ENCODE measurements at places on chromosomes 1 and 21.

GRCh38 chr1:107359472-107360241 lies 218.8 kb downstream of the NTNG1 start:
- no peak for DNase-seq

GRCh38 chr1:198161718-198162090 lies 4.9 kb downstream of the NEK7 start:
- DNase-seq, result no peak

DNA sequence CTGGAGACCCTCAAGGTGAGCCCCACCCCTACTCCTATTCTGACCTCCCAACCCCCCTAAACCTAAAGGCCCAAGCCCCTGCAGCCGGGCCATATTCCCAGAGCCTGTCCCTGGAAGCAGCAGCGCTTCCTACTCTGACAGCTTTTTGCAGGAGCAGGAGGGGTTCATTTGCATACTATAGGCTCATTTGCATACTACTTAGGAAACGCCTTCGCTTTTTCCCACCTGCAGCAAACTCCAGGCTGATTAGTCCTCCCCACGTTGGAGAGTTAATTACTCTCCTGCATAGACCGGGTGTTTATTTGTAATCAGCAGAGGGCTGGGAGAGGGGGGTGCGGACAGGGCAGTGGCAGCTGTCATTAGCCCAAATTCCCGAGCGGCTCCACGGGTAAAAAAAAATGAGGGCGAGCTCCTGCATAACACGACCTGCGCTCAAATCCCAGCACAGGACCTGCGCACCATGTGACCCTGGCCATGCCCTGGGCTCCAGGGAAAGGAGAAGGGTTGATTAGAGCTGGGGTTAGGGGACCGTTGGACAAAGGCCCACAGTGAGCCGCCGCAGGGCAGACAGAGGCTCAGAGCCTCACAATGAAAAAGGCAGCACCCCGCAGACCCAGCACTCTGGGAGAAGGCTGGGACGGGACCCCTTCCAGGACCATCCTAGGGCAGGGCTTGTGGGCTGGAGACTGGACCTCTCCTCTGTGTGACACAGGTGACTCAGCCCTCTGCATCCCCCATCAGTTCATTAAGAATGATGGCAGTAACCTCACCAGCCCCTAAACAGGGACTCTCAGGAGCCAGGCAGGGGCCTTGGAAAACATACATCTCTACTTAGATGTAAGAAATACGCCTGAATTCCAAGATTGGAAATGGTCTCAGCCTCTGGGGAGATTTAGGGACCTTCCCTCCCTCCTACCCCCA lies 9.9 kb upstream of the C1QA start:
- no peak for DNase-seq

DNA sequence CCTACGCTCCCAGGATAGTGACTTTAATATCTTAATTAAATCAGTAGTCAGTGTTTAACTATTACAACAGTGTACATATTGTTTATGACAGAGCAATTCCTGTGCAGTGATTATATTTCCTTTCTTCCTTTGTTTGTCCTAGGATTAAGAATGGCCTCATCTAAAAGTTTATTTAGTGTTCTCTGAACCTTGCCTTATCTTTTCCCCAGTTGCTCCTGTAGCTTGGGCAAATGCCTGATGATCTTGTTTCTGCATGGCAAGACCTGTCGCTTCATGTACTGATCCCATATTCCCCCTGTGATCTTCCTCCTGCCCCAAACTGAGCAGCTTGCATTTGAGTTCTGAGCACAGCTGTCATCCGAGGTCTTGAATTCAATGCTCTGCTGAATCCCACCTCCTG lies 69.1 kb upstream of the STUM start:
- DNase-seq, result no peak

GRCh38 chr1:172138634-172139033 lies 281.9 kb upstream of the C1orf105 start:
- peak; percentile 54 for DNase-seq

DNA sequence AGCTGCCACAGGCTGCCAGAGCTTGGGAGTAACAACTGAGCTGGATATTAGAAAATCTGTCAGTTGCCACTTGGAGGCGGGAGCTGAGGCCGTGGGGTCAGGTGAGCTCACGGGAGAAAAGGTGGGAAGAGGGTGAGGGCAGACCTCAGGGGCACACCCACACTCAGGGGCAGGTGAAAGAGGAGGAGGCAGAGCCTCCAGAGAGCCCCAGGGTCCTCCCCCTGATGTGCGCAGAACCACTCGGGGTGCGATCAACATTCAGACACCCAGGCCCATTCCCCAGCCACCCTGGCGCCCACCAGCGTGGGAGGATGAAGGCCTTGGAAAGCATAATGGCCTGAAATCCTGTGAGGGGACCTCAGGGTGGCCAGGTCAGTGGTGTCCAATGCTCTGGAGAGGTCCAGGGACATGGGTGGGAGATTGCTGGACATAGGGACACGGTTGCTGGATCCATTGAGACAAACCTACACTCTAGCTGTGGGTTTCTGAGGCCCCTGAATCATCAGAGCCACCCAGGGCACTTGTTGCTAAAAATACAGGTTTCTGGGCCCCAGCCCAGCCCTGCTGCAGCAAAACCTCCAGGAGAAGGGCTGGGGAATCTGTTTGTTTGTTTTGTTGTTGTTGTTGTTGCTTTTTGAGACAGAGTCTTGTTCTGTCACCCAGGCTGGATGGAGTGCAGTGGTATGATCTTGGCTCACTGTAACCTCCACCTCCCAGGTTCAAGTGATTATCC lies 49.4 kb upstream of the GPR153 start:
- DNase-seq, result no peak

GRCh38 chr21:32020564-32020963 lies 147.7 kb downstream of the HUNK start:
- no peak for DNase-seq

DNA sequence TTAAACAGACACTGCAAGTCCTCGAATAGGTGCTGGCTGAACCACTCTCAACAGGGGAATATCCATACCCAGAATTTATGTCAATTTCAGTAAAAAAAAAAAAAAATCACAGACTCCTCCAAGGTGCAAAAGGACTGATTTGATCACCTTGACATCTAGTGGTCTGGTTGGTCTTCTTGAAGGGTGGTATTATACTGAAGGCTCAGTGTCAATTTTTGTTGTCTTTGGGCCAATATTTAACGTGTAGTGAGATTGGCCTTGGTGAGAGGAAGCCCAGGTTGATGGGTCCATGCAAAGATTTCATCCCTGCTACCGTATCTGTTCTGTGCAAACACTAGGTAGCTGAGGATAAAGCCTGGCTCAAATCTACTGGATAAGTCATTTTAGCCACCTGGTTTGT lies 4.0 kb upstream of the GBP5 start:
- DNase-seq, result no peak

DNA sequence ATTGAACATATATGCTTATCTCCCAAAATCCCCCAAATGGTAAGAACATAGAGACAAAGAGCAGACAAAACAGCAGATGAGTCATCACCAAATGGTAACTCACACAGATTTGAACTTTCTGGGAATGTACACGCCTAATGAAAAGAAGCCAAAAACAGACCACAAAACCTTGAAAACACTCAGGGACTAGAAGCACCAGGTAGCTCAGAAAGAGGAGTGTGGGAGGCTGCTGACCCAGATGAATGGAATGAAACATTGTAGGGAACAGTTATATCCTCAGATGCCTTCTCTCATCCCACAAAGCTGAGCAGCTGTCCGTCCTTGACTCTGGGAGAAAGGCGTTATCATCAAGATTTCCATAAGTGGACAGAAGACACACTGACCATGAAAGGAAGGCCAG lies 307.0 kb upstream of the USP25 start:
- DNase-seq, result peak; percentile 83

DNA sequence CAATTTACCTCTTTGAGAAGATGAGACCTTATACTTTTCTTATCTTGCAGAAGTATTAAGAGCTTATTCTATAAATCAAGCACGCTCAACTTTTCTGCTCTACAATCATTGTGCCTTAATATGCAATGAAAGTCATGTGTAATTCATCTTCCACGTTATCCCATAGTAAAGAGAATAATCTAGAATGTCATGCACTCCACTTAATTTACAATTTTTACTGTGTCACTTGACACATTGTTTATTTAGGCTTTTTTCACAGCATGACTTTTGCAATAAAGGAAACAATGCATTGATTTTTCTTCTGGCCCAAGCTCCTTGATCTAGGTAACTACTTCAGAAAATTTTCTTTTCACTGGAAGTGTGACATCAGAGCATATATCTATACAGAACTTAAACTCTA lies 290.9 kb downstream of the HHIPL2 start:
- DNase-seq, result no peak

DNA sequence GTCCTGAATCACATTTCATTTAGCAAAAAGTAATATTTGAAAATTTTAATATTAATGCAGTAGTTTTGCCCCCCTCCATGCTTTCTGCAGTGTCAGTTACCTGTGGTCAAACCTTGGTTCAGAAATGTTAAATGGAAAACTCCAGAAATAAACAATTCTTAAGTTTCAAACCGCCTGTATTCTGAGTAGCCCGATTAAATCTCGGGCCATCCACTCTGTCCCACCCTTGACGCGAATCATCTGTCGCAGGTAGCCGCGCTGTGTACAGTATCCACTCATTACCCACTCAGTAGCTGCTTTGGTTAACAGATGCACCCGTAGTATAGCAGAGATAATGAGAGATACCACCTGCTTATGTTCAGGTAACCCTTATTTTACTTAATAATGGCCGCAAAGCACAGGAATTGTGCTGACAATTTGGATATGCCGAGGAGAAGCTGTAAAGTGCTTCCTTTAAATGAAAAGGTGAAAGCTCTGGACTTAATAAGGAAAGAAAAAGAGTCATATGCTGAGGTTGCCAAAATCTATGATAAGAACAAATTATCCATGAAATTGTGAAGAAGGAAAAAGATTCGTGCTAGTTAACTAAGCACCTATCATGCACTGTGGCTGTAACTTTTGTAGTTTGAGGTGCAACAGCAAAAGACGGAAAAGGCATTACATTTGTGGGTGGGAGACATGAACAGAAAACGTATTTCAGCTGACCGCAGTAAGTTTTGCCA lies 889 bp upstream of the SCYL3 start:
- DNase-seq, result no peak

- DNase-seq, result no peak
Measured at GRCh38 chr1:155548706-155549105, 13.9 kb downstream of the ASH1L start.

DNA sequence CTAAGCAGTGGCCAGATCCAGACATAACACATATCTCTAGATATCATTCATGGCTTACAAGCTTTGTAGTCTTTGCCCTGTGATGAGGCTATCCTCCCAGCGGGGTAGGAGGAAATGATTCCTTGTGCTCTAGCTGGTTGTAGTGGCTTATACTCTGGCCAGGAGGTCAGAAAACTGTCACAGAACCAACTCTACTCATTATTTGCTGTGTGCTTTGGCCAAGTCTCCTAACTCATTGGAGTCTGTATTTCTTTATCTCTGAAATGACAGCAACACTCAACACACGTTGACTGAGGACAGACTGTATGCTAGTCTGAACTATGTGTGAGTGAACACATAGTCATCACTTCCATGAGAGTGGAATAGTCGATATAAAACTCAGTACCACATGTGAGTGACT lies 116.7 kb upstream of the F3 start:
- DNase-seq, result no peak

GRCh38 chr1:67166196-67166595 lies at the start of gene IL23R:
TSS of gene IL23R (plus strand) at chr1:67166454. CDS start at chr1:67168121, 1,667 bp downstream.
- DNase-seq, result no peak

DNA sequence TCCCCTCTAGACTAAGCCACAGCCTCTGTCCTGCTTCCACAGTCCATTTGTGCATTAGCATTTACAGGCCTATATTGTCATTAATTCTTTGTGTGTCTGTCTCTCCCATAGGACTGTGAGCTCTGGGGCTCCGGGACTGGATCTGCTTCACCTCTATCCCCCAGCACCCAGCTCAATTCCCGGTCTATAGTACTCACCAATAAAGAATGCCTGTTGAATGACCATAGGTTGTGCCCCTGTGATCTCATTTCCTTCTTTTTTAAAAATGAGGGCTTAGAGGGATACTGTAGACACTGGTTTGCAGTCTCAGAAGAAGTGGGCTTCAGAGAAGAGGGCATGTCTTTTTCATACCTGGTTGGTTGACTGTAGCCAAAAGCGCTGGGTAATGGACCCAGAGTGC lies 8.8 kb upstream of the POU3F1 start:
- DNase-seq, result no peak

DNA sequence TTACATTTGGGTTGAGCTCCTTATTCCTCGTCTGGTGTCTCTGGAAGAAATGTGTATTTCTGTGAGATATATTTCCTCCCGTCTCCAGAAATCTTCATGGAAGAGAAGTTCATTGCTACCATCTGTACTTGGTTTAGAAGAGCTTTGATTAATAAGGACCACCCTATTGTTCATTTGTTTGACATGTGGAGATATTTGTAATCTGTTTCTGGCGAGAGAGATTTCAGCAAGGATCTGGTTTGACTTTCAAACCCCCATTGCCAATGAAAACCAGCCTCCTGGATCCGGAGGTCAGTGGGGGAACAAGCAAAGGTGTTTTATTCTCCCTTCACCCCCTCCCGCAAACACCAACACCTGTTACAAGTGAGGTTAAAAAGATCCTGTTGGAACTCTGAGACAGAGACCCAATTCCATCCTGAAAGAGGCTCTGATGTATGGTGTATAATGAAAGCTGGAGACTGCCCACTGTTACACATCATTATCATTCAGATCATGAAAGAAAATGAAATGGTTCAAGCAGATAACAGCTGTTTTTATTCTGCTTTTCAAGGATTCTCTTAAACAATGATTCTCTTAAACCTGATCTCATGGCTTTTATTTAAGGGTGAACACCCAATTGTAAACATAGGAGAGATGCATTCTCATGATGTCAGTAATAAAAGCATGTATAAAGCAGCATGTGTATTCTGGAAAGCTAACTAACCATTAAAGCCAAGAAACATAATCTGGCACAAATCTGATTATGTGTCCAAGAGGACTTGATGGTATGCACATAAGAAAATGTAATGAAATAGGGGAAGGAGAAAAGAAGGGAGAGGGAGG lies 393.5 kb upstream of the ADGRL2 start:
- no peak for DNase-seq

DNA sequence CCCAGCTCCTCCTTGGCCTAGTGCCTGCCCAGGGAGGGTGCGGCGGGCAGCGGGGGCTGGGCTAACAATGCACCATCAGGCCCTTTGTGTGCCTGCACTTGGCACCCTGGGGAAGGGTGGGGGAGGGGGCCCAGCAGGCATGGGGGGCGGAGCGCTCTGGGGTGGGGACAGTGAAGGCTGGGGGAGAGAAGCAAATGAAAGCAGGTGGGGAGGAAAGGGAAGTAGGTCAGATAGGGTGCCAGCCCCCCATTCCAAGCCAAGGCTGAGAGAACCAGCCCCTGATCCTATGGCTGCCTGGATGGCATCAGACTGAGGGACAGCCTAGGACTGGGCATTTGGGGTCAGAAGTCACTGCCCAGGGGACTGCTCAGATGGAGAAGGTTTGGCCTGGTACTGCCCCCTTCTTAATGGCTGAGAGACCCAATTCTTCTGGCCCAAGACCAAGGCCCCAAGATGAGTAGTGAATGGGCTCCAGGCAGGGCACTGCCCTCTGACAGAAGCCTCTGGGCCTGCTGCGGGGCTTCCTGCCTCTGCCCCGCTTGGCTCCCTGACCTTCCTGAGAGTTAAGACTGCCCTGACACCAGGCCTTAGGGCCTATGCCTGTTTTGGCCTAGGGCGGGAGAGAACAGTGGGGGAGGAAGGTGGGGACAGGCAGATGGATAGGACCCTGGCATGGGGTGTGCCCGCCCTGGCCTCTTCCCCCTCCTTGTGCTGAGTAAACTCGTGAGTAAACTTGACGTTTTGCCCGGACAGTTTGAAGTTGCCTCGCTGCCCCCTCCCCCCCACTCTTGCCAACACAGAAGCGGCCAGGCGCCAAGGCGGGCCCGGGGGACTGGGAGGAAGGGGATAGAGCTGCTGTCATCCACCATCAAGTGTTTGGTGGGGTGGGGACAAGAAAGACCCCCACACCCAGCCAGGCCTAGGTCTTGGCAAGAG lies 2.7 kb downstream of the ZBTB7B start:
- DNase-seq, result no peak

All from keratinocyte (primary cell).